CD4-positive, alpha-beta T cell treated with Interleukin-10 for 1 hour (primary cell): ENCODE measurements at places on chromosomes 11 and 22.

DNA sequence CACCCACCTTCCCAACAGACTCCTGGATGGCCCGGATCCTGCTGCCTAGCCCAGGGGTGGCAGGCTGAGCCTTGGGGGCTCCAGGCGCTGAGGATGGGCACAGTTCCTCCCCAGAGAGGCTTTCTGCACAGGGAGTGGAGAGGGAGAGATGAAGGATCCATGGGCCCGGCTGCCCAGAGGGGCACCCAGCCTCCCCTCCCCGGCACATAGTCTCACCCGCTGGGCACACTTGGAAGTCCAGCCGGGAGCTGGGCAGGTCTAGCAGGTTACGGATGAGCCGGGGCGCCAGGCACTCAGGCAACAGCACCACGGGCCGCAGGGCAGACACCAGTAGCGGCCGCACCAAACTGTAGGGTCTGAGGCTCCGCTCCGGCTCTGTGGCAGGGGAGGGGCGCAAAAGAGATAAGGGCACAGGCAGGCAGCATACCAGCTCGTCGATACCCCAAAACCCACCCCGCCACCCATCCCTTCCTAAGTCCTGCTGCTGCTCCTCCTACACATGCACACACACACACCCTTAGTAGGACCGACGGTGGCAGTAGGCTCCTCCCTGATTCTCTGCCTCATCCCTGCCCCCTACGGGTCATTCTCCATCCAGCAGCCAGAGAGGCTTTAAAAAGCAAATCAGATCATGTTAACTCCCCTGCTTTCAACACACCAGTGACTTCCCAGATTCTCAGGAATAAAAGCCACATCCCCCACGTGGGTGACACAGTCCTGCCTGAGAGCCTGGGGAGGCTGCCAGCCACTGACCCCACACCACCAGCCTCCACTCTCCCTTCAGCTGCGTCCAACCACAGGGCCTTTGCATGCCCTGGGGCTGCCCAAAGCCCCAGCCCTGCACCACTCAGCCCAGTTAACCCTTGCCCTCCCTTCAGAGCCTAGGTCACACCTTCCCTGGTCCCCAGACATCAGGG, 6.5 kb upstream of the MFNG start:
- peak; percentile 70 for DNase-seq

- no peak for DNase-seq
These were observed 6.7 kb downstream of the CREBZF start for GRCh38 chr11:85658180-85658579.

GRCh38 chr11:117970400-117971024, 15.7 kb upstream of the IL10RA start:
- DNase-seq: peak; percentile 61

- DNase-seq: no peak
These were observed 757 bp upstream of the HINFP start for GRCh38 chr11:119120639-119121007.

DNA sequence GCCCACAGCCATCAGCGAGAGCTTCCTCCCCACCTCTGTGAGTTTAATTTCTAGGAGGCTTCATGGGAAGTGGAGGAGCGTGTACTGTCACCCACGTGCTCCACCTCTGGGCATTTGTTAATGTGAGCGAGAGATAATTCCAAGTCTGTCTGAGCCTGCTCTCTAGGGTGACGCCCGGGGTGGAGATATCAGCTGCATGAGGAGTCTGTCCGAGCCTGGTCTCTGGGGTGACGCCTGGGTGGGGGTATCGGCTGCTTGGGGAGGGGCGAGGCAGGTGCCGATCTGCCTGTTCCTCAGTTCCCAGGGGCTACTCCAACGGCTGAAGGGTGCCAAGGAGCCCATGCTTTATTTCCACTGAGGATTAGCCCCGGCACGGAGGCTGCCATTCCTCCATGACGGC, 735.0 kb downstream of the BRD1 start:
- no peak for DNase-seq

- DNase-seq: no peak
These were observed 2.0 kb downstream of the WT1 start for GRCh38 chr11:32433101-32433913.

DNA sequence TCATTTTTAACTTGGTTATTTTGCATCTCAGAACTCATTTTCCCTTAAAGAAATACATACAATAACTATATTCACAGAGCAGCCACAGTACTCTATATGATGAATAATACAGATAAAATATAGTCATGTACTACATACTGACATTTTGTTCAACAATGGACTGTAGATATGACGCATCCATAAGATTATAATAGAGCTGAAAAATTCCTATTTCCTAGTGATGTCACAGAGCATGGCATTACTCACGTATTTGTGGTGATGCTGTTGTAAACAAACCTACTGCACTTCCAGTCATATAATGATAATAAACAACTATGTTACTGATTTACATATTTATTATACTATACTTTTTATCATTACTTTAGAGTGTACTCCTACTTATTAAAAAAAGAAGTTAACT, 38.7 kb downstream of the NARS2 start:
- no peak for DNase-seq
